ENCODE measurements at places on chromosomes 3 and 15.

DNA sequence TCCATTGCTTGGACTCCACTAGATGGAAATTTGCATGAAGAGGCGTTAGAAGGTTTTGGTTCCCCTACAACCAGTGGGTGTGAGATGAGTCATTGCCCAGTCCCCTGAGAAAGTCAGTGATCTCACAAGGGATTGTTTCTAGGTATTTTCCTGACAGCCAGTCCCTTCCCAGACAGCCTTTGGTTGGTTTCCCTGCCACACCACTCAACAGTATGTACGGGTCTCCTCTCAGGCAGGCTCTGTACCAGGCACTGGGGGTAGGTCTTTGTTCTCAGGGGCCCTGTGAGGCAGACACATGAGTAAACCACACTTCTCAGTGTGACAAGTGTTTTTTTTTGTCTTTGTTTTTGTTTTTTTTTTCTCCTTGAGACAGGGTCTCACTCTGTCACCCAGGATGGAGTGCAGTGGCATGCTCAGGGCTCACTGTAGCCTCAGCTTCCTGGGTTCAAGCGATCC, 4.0 kb downstream of the LAMP3 start:
- DNase-seq: no peak

- DNase-seq: no peak
Measured at GRCh38 chr15:67253101-67253500, 1.4 kb downstream of the AAGAB start.

DNA sequence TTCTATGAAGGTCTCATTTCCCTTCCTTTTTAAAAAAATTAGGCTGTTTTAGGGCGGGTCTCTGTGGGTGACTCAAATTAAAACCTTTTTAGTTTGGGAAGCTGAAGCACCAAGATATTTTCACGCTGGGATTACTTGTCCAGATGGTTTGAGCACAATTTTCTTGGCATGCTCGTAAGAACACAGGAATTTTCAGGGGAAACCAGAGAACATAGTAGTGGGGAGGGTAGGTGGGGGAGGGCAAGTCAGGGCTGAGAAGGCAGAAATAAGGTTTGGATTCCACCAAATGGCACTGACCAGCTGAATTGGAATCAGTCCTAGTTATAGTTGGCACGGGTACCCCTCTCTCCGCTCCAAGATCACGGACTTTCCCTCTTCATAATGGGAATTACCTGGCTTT, 97.3 kb upstream of the LRIG1 start:
- DNase-seq: no peak

GRCh38 chr3:165196577-165197480, 645 bp upstream of the SLITRK3 start:
- peak; percentile 28 for DNase-seq

- DNase-seq: no peak
Measured at GRCh38 chr15:87907676-87908446, 348.7 kb downstream of the NTRK3 start.

- no peak for DNase-seq
Measured at GRCh38 chr15:88497109-88497765, 29.7 kb downstream of the MRPS11 start.

- no peak for DNase-seq
Measured at GRCh38 chr15:78327466-78327865, 12.7 kb upstream of the CRABP1 start.

- DNase-seq: no peak
Measured at GRCh38 chr3:67564008-67564407, 90.4 kb downstream of the SUCLG2 start.

- no peak for DNase-seq
Measured at GRCh38 chr3:98710067-98710659, 53.0 kb upstream of the ST3GAL6 start.

DNA sequence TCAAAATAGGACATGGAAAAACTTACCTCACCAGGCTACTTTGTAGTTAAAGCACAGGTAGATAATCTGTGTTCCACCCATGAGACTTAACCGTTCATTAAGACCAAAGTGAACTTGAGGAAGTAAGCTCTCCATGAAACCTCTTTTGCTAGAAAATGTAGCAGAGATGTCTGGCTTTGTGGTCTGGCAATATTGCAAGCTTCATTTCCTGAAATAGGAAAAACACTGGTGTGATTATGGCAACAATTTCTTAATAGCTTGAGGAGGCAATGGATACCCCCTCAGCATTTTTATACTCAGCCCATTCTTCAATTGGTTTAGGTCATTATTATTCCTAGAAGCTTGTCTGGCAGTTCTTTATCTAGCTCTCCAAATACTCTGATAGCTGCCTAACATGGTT, 957.3 kb downstream of the IGSF11 start:
- DNase-seq: no peak

- DNase-seq: no peak
Measured at GRCh38 chr3:174322789-174323188, 536.3 kb upstream of the NAALADL2 start.

GRCh38 chr3:131591394-131592014, 88.7 kb upstream of the MRPL3 start:
- DNase-seq: no peak

DNA sequence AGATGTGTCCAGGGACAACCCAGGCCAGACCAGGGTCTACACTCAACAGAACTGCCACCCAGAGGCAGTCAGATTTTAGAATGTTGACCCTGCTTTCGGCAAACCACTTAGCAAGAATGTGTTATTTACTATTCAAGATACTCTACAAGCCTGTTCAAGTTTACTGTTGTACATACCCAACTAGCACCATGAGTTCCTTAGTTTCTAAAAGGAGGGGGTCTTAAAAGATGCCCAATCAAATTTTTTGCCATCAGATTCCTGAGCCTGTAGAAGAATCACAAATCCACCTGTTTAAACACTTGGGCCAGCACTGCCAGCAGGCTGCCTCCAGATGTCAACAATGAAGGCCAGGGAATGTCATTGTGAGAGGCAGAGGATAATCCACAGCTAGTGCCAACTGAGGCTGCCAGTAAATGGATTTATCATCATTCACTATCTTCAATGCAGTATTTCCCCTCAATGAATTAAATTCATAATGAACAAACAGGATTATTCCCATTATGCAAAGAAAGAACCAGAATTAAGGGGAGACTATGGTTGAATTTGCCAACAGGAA, 43.5 kb upstream of the SNRPA1 start:
- DNase-seq: no peak

DNA sequence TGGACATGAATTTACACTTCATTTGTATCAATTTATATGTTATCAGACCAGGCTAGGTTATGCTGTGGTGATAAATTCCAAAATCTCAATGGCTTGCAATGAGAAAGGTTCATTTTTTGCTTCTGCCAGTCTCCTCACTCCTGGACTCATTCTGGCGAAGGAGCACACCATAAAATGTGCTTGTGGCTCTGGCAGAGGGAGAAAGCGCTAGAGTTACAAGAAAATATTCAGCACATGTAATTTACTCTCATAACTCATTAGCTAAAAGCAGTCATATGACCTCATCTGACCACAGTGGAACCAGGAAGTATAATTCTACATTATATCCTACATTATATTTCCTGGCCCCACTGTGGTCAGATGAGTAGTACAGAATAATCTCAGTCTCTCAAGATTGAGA, 193.8 kb downstream of the BCHE start:
- no peak for DNase-seq

- no peak for DNase-seq
Measured at GRCh38 chr15:90873488-90873997, 5.2 kb downstream of the FURIN start.

- peak; percentile 56 for DNase-seq
Measured at GRCh38 chr3:48623851-48624547, 2.4 kb upstream of the TMEM89 start.

DNA sequence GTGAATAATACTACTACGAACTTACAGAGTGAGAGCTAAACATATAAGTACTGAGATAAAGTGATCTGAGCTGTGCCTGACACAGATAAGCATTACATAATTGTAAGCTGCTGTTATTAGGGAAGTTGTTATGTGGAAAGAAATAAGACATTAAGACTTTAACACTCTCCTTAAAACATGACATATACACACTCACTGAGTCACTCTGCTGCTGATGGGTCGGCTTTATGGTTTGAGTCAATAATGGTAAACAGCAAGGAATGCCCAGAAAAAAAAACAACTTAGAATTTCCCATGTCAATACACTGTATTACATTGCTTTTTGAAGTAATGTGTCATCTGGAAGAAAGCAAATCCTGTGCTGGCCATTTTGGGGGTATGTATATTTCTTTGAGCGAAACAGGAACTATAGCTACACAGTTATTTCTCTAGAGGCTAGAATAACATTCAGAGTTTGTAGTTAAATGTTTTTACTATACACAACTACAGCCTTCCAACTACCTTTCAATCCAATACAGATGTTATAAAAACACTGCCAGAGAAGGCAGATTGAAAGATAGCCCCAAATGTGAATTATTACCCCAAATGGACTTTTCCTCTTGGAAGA, 22.8 kb upstream of the SPRED1 start:
- no peak for DNase-seq

- DNase-seq: peak; percentile 12
Measured at GRCh38 chr15:70095408-70096214, 2.1 kb downstream of the TLE3 start.

DNA sequence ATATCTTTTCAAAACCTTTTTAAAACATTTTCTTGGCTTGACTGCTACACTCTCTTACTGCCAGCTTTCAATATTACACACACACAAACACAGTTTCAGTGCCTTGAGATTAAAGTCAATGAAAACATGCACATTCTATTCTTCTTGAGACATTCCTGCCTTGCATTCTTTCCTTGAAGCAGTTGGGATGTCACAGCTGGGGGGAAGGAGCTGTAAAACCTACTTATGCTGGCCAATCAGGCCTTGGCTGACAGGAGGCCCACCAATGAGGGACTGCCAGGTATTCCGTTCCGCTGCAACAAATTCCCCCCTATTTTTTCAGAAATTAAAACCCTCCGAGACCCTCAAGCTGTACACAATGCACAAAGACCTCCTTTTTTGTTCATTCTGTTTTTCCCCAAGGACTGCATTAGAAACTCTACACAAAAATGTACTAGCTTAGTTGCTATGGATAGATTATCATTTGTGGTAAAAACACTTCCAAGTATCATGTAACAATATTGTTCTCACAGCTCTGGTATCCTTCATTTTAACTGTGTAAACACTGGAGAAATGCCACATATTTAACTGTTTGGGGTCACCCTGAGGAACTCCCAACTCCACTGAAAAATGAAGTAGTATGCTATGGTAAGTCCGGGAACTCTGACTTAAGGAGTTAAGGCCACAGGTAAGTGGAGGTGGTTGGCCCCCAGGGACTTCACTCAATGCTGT, 18.5 kb downstream of the FSTL1 start:
- no peak for DNase-seq

GRCh38 chr3:178456621-178457285, 79.5 kb upstream of the KCNMB2 start:
- DNase-seq: no peak

- DNase-seq: no peak
Measured at GRCh38 chr15:89171136-89172072, 50.0 kb downstream of the RLBP1 start.

- DNase-seq: no peak
Measured at GRCh38 chr3:23376516-23377248, 173.6 kb downstream of the UBE2E2 start.

GRCh38 chr3:196872316-196872715, 4.6 kb downstream of the SENP5 start:
- DNase-seq: no peak

DNA sequence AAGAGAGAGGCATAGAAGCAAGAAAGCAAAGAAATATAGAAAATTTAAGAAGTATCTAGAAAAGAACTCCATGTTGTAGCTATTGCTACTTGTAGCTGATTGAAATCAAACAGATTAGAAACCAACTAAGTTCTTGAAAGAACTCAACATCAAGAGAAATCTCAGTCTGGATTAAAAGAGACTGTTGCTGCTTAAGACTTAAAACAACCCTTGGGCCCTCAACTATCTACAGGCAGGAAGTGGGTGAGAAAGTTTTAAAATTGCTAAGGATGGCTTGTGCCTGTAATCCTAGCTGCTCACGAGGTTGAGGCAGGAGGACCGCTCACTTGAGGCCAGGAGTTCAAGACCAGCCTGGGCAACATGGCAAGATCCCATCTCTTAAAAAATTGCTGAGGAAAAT, 39.3 kb upstream of the C15orf61 start:
- DNase-seq: no peak

DNA sequence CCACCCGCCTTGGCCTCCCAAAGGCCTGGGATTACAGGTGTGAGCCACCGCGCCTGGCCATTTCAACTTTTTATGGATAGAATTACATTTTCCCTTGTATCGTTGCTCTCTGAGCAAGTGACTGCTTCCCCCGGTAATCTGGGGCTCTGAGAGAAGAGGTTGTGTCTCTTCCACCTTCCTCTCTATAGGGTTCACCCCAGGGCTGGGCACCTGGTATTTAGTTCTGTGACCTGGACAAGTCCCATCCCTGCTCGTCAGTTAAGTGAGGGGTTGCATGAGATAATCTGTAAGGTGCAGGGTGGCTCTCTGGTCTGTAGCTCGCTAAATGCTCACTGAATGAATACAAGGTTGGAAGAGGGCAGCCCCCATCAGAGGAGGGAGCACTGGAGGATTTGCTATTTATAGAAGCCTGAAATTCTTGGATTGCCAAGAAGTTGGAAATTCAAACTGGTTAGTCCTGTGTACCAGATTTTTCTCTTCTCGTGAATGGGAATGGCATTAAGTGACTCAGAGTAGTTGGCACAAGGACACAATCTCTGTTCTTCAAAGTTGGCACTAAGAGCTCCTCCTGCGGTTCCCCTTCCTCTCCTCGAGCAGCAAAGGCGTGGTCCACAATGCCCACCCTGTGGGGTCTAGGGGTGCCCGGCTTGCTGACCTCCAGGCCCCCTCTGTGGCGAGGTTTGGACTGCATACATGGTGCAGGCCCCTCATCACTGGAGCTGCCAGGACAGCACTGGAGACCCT, 68.1 kb upstream of the DLG1 start:
- no peak for DNase-seq

DNA sequence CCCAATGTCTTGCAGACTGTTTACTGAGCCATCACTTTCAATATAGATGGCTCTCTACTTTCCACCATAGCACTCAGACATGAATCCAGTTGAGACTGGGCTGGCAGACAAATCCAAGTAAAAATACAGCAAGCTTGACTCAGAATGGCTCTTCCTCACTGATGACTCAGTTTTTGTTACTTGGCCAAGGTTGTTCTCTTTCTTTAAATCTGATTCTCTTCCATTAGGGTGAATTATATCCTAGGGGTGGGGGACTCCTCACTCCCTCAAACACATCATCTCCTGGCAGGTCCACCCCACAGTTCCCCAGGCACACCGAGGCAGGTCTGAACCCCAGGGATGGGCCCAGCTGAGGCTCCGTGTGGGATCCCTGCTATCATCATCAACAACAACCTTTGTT, 157.9 kb downstream of the MEX3B start:
- DNase-seq: no peak

DNA sequence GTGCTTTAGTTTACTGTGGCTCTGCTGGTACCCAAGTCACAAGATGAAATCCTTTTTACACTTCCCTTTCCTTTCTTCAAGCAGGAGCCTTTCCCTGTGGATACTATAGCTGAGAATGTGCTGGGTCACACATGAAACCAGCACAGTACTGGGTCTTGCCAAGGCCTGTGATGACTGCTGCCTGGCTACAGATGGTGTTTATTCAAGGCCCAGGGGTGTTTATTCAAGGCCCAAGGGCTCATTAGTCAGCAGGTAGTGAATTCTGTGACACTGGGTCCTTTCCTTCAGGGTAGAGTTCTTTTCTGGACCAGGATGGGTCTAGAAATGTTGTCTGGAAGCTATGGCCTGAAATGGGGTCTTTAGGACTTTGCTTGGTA, 99.4 kb downstream of the SH3GL3 start:
- no peak for DNase-seq

Measured in NCI-H1092 (cell line).